ENCODE measurements at places on chromosomes 13 and 19.

DNA sequence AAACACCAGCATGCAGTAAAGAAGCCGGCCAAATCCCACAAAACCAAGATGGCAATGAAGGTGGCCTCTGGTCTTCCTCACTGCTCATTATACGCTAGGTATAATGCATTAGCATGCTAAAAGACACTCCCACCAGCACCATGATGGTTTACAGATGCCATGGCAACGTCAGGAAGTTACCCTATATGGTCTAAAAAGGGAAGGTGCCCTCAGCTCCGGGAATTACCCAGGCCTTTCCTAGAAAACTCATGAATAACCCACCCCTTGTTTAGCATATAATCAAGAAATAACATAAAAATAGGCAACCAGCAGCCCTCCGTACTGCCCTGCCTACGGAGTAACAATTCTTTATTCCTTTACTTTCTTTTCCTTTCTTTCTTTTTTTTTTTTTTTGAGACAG is 21.1 kb upstream of the PLEKHF1 start:
- DNase-seq, result no peak

DNA sequence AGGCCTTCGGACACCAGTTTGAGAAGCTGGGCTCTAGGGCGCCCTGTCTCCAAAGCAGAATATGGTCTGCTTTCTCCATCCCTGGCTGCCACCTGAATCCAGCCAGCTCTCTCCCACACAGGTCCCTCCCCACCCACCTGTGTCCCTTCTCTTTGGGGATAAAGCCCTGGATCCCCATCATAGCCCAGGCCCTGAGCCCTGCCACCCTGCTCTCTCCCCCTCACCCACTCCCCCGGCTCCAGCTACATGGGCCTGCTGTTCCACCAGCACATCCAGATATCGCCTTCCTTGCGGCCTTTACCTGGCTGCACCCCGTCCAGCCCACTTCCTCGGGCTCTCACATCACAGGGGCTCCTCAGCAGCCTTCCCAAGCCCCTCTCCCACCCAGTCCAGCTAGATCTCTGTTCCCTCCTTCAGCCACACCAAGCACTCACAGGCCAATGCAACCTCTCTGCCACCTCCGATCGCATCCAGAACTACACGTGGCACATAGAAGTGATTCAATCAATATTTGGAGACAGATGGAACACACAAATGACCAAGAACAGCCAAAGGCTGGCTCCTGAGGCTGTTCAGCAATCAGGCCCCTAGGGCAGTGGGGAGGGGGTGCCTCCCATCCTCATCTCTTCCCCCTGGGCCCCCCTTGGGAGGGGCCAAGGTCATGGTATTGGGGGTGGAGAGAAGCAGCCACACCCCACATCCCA is 7.6 kb downstream of the AKT2 start:
- DNase-seq, result no peak

DNA sequence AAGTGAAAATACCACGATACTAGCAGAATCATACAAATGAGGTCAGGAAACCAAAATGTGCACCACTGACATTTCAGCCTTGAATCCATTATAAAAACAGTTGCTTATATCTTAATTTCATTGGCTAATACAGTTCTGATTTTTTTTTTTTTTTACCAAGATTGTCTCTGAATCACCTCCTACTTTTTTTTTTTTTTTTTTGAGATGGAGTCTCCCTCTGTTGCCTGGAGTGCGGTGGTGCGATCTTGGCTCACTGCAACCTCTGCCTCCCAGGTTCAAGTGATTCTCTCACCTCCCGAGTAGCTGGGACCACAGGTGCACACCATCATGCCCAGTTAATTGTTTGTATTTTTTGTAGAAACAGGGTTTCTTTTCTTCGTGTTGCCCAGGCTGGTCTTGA is 270.2 kb downstream of the LMO7 start:
- DNase-seq, result no peak

GRCh38 chr13:73283636-73284035 is 224.8 kb downstream of the KLF5 start:
- DNase-seq, result no peak

DNA sequence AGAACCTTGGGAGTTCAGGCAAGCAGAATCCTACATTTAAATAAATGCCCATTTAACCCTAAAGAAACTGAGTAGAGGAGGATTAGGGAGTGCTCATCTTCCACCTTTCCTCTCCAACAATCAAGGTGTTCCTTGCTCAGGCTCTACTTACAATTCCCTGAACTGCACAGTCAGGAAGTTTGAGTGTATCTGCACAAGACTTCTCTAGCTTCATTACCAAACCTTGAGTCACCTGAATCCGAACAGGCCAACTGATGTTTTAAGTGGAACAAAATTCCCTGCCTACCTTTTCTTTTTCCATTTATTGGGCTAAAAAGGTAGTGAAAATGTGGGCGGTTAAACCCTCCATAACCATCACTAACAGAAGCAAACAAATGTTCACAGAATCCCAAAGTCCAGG is 78.3 kb downstream of the FOXO1 start:
- no peak for DNase-seq

- no peak for DNase-seq
Measured at GRCh38 chr13:60720590-60720989, 323.6 kb downstream of the TDRD3 start.

DNA sequence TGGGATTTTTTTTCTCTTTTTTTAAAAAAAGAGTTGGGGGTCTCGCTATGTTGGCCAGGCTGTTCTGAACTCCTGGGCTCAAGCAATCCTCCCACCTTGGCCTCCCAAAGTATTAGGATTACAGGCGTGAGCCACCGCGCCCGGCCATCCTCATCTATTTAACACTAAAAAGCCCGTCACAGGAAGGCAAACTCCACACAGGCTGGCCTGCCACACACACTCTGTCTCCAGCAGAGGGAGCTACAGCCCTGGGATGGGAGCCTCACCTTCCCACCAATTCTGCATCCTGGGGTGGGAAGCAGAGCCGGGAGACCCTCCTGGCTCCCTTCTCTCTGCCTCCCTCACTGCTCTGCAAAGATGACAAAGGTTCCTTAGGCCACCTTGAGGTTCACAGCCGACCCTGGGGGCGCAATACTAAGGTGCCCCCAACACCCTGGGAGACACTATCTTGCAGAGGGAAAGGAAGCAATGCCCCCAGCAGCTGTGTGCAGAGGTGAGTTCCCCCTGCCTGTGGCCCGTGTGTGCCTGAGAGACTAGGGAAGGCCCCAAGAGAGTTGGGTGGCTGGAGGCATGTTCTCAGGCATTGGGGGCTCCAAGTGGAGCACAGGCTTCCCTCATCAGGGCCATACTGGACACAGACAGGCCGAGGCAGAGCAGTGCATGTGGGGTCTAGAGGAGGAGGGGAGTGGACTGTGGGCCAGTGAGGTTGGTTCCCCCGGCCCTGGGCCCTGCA is 27.4 kb upstream of the TIMM44 start:
- DNase-seq, result peak; percentile 34

- DNase-seq, result no peak
Measured at GRCh38 chr19:52653161-52653560, 15.0 kb upstream of the ZNF83 start.

GRCh38 chr13:24148414-24149235 is 11.9 kb upstream of the SPATA13 start:
- DNase-seq, result peak; percentile 56

GRCh38 chr13:64248371-64249065 is 2832.9 kb upstream of the PCDH20 start:
- DNase-seq, result no peak

- no peak for DNase-seq
Measured at GRCh38 chr19:49499030-49499670, 2.9 kb downstream of the RPS11 start.

- DNase-seq, result peak; percentile 96
Measured at GRCh38 chr19:44689290-44690130, 9.4 kb upstream of the CEACAM16 start.

- DNase-seq, result no peak
Measured at GRCh38 chr13:51801631-51802099, 2.3 kb downstream of the DHRS12 start.

DNA sequence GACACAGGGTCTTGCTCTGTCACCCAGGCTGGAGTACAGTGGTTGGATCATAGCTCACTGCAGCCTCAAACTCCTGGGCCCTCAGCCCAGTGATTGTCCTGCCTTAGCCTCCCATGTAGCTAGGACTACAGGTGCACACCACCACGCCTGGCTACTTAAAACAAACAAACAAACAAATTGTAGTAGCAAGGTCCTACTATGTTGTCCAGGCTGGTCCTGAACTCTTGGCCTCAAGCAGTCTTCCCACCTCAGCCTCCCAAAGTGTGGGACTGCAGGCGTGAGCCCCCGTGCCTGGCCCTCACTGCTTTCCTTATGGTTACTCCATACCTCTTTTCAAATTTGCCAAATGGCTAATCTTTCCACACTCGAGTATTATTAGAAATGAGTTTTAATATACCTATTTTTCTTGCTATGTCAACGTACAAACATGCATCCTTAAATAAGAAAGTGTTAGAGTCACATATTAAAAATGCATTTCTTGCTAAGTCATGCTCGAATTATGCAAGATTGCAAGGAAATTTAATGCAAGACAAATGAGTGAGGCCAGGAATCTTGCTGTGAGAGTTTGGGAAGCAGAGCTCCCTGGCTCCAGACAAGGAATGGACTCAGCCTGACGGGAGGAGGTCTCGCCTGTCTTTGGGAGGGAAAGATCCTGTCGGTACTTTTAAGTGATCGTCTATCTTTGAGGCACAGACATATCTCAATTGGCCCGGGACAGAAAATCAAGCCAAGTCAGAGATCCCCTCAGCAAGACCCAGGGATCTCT is 39.4 kb downstream of the RFX2 start:
- no peak for DNase-seq

GRCh38 chr19:55454787-55455243 is 6.6 kb downstream of the ISOC2 start:
- DNase-seq, result peak; percentile 83

DNA sequence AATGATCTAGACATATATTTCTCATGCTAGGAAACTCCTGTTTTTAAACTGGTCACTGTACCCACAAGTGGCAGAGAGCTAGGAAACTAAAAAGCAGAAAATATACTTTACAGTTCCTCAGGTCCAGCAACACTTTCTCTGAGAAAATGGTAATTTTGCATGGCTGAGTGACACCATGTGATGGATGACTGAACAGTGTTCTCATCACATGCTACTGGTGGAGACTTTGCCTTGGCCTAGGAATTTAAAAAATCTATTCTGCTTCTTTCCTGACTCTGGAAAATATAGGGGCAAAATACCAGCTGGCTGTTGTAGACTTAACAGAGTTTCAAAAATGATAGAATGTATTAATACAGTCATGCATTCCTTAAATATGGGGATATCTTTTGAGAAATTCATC is 50.0 kb downstream of the LATS2 start:
- no peak for DNase-seq

DNA sequence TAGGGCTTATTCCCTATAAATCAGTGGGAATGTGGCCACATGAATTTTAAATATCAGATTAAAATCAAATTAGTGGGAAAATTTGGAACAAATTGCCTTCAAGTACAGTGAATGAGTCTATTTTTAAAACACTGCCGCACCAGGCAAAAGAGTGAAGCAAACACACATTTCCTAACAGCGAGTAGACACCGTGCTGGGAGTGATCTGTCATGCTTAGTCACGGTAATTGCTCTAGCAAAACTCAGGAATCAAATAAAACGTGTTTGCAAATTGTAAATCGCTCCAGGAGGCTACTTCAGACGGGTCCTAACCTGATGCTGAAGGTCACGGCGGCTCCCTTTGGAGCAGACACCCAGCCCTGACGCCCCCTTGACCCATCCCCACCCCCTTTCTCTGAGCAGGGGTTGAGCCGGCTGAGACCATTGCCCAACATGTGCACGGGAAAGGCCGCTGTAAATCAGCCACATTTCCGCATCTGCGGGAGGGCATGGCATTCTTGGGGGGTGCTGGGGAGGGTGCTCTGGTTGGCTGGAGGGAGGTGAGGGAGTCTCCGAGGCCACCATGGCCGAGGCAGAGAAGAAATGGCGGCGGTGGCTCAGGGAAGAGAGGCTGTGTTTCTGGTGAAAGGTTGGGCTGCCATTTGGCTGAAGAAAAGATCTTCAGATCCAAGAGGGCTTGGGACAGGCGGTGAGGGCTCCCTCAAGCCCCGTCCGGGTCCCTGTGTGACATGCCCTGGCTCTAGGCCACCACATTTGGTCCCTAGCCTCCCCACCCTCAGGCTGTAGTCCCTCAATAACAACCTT is 8.9 kb downstream of the CEBPA start:
- no peak for DNase-seq

DNA sequence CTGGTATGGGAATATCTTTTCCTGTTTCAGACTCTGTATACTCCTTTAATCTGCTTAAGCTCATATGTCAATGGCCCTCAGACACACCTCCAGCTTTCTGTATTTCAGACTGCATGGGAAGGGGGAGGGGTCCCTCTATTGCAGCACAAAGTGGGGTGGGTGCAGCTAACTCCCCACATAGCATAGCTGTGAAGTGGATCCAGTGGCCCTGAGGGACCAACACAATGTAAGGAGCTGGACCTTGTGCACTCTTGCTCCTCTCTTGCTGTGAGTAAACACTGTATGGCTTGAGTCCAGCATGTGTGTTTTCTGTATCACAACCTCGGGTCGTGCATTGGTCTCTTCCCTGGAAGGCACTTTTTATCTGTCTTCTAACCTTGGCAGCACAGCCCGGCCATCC is 669.9 kb downstream of the PCDH9 start:
- DNase-seq, result no peak

DNA sequence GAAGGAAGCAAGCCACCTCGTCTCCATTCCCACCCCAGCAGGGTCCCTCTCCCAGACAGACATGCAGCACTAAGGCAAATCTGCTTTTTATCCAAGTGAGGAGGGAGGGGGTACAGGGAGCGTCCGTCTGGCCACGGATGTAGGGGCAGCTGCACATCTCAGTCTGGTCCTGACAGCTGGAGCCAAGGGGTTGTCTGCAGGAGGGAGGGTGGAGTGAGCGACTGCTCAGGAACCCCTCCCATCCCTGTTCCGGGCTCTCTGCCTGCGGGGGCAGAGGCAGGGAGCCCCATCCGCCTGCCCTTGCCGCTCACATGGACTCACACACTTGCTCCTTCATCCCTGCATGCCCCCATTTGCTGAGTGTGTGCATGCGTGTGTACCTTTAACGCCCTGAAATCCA is 2.5 kb downstream of the TMEM190 start:
- DNase-seq, result no peak

- DNase-seq, result no peak
Measured at GRCh38 chr19:40716031-40716481, 630 bp downstream of the COQ8B start.

GRCh38 chr19:34428549-34429285 is 536 bp downstream of the UBA2 start:
- DNase-seq, result peak; percentile 52

Measured in H1 (cell line).